Activated naive CD8-positive, alpha-beta T cell treated with anti-CD3 and anti-CD28 coated beads, Interleukin-2, amount 50 U/mL, for 24 hours (primary cell): ENCODE measurements at places on chromosomes 13 and 19.
A peak's percentile ranks its signal among the peaks of the same experiment; 100 is the strongest.

GRCh38 chr19:5156231-5156986 lies 184.2 kb downstream of the PTPRS start:
- H3K27ac ChIP-seq, result no peak overlapping the region
- H3K36me3 ChIP-seq, result no peaks in the 10 kb centered on the region
- H3K4me3 ChIP-seq, result no peak overlapping the region
- H3K4me1 ChIP-seq, result no peaks in the 10 kb centered on the region

DNA sequence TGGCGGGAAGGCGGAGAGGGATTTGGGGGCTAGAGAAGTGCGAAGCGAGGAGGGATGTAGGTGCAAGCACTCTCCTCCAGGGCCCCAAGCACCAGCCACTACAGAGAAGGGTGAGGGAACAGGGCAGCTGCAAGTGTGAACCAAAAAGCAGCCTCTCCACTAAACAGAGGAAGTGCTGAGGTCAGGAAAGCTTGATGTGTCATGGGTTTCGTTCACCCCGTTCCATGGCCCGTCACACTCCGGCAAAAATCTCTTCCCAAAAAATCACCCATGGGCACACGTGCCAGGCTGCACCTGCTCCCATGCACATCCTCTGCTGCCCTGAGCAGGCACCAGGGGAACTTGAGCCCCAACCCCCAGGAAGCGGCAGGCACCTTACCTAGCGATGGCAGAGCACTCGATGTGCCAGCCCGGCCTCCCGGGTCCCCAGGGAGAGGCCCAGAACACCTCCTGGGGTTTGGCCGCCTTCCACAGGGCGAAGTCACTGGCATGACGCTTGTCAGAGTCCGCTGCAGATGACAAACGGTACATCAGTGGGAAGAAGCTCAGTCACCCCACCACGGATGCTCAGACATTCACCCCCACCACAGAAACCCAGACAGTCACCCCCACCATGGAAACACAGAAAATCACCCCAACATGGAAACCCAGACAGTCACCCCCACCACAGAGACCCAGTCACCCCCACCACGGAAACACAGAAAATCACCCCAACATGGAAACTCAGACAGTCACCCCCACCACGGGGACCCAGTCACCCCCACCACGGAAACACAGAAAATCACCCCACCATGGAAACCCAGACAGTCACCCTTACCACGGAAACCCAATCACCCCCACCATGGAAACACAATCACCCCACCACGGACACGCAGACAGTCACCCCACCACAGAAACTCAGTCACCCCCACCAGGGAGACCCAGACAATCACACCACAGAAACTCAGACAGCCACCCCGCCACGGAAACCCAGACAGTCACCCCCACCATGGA lies 29.0 kb downstream of the CARS2 start:
- peak overlapping the region; percentile 79 for H3K27ac ChIP-seq
- H3K36me3 ChIP-seq, result peaks cover 76% of the 10 kb centered on the region
- DNase-seq, result peak; percentile 35

- H3K27ac ChIP-seq, result peak overlapping the region; percentile 49
- H3K27me3 ChIP-seq, result peaks cover 5% of the 10 kb centered on the region
- peaks cover 18% of the 10 kb centered on the region for H3K4me1 ChIP-seq
- peaks cover 1% of the 10 kb centered on the region for H3K36me3 ChIP-seq
Observed at GRCh38 chr13:112968380-112968909, 569 bp upstream of the MCF2L start.

GRCh38 chr19:53867225-53868090 lies at the start of gene MYADM:
Gene MYADM, plus strand, starts transcription at chr19:53867883. Its CDS starts 5,647 bp downstream, at chr19:53873530.
- no peaks in the 10 kb centered on the region for H3K27me3 ChIP-seq
- peak within 1 kb of the TSS; percentile 94 for H3K27ac ChIP-seq
- peaks cover 6% of the 10 kb centered on the region for H3K36me3 ChIP-seq
- peaks cover 38% of the 10 kb centered on the region for H3K4me1 ChIP-seq

GRCh38 chr19:33902802-33903488 lies 106.3 kb downstream of the KCTD15 start:
- H3K36me3 ChIP-seq, result no peaks in the 10 kb centered on the region
- H3K27ac ChIP-seq, result no peak overlapping the region
- H3K27me3 ChIP-seq, result peaks cover 53% of the 10 kb centered on the region
- DNase-seq, result no peak

- no peaks in the 10 kb centered on the region for H3K4me1 ChIP-seq
- no peaks in the 10 kb centered on the region for H3K36me3 ChIP-seq
- no peak overlapping the region for H3K27ac ChIP-seq
- H3K4me3 ChIP-seq, result no peak overlapping the region
Observed at GRCh38 chr13:31588893-31589292, 150.4 kb upstream of the RXFP2 start.

- H3K27ac ChIP-seq, result no peak overlapping the region
- H3K4me3 ChIP-seq, result no peak overlapping the region
- no peaks in the 10 kb centered on the region for H3K27me3 ChIP-seq
- peaks cover 53% of the 10 kb centered on the region for H3K4me1 ChIP-seq
- no peak for DNase-seq
Observed at GRCh38 chr13:22121146-22121739, 450.4 kb downstream of the FGF9 start.

GRCh38 chr13:48210178-48210577 lies 22.8 kb upstream of the ITM2B start:
- DNase-seq, result no peak
- no peaks in the 10 kb centered on the region for H3K36me3 ChIP-seq
- no peaks in the 10 kb centered on the region for H3K27me3 ChIP-seq

- DNase-seq, result no peak
- H3K27ac ChIP-seq, result no peak overlapping the region
- peaks cover 2% of the 10 kb centered on the region for H3K27me3 ChIP-seq
- H3K36me3 ChIP-seq, result peaks cover 6% of the 10 kb centered on the region
- H3K4me1 ChIP-seq, result peaks cover 32% of the 10 kb centered on the region
Observed at GRCh38 chr19:58521651-58522050, 2.0 kb upstream of the ZBTB45 start.

DNA sequence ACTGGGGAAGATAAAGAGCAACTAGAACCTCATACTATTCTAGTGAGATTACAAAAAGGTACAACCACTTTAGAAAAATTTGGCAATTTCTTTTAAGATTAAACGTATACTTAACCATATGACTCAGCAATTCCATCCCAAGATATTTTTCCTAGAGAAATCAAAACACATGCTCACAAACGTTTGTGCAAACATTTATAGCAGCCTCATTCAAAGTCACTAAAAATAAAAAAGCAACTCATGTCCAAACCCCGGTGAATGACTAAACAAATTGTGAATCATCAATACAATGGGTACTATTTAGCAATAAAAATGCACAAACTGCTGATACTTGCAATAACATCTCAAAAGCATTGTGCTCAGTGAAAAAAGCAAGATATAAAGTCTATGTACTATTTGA lies 121.5 kb downstream of the FRY start:
- H3K27me3 ChIP-seq, result peaks cover 2% of the 10 kb centered on the region
- H3K27ac ChIP-seq, result no peak overlapping the region
- no peak overlapping the region for H3K4me3 ChIP-seq
- no peaks in the 10 kb centered on the region for H3K36me3 ChIP-seq

DNA sequence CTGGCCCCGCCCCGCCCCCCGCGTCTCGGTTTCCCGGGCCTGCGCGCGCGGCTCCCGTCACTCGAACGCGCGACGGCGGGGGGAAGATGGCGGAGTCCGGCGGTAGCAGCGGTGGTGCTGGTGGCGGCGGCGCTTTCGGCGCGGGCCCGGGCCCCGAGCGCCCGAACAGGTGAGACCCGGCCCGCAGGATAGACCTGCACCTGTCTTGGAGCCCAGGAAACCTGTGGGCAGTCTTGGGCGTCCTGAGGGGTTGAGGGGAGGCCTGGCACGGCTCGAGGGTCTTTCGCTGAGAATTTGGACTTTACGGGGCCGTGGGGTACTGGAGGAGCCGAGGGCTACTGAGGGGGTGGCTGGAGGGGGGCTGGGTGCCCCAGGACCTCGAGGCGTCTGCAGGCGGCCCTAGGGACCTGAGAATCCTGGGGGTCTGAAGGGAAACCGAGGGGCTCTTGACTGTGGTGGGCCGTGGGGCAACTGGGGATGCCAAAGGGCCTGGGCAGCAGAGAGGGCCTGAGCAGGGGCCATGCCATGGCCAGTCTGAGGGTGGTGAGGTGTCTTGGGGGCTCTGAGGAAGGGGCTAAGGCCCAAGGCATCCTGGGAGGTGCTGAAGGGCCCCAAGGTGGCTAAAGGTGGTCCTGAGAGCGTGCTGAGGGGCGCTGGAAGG lies at the start of gene KLHL26:
TSS of gene KLHL26 (plus strand) at position 60 of the 661 bp plus-strand sequence. CDS start at position 87, 27 bp downstream.
- peaks cover 2% of the 10 kb centered on the region for H3K27me3 ChIP-seq
- DNase-seq, result no peak
- peak within 1 kb of the TSS; percentile 85 for H3K4me3 ChIP-seq
- H3K27ac ChIP-seq, result peak within 1 kb of the TSS; percentile 85
- peaks cover 19% of the 10 kb centered on the region for H3K4me1 ChIP-seq
- H3K36me3 ChIP-seq, result no peaks in the 10 kb centered on the region

GRCh38 chr19:45478454-45479238 lies 10.8 kb downstream of the FOSB start:
- H3K4me3 ChIP-seq, result peak overlapping the region; percentile 66
- peaks cover 8% of the 10 kb centered on the region for H3K36me3 ChIP-seq
- peaks cover 14% of the 10 kb centered on the region for H3K27me3 ChIP-seq
- H3K27ac ChIP-seq, result peak overlapping the region; percentile 99

DNA sequence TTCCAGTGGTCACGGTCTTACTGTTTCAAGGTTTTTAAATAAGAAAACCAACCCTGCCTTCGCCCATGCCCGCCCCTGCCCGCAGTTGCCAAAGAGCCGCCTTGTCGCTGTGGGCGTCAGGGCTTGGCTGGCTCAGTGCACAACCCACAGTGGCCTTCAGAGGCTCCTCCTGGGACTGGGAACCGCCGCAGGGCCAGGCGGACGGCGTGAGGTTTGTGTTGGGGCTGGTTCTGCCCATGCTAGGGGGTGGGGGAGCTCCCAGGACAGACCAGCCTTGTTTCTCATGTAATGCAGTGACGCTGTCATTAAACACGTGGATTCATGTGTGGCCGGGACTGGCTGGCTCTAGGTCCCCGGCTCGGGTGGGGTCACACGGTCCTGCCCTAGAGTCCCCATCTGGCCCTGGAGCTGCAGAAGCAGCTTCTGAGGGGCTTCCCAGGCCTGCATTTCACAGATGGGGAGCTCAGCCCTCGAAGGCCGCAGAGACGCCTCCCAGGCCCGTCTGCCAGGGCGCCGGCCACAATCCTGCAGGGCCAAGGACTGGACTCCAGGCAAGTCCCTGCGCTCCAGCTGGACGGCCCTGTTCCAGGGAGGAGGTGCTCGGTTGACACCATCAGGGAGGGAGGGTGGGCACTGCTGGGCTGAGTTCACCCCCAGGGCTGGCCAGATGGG lies 2.4 kb upstream of the TEKTIP1 start:
- no peak for DNase-seq
- peaks cover 7% of the 10 kb centered on the region for H3K36me3 ChIP-seq
- no peak overlapping the region for H3K4me3 ChIP-seq
- no peaks in the 10 kb centered on the region for H3K27me3 ChIP-seq
- H3K27ac ChIP-seq, result no peak overlapping the region

- no peaks in the 10 kb centered on the region for H3K27me3 ChIP-seq
- H3K4me3 ChIP-seq, result no peak overlapping the region
- peaks cover 39% of the 10 kb centered on the region for H3K36me3 ChIP-seq
- peak overlapping the region; percentile 61 for H3K27ac ChIP-seq
Observed at GRCh38 chr19:42203700-42204099, 13.8 kb downstream of the DEDD2 start.

- peak; percentile 58 for DNase-seq
- no peaks in the 10 kb centered on the region for H3K4me1 ChIP-seq
- H3K4me3 ChIP-seq, result no peak overlapping the region
Observed at GRCh38 chr19:34639491-34640085, 37.4 kb downstream of the SCGB2B2 start.

DNA sequence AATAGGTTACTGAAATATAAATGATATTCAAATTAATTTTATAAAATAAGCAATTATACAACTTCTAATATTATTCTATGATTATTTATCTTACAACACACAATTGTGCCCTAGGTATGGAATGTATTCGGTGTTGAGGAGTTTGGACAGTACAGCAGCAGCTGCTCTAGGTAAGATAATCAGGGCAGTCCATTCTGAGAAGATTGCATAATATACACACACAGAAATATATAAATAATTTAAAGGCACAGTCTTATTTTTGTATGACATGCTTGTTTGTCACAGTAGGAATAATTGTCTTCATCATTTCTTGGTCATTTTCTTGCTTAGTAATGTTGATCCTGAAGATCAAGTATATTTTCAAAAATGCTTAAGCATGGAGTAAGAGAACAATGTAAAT lies 849.4 kb upstream of the MIR17HG start:
- no peak overlapping the region for H3K4me3 ChIP-seq
- H3K36me3 ChIP-seq, result no peaks in the 10 kb centered on the region
- H3K27me3 ChIP-seq, result no peaks in the 10 kb centered on the region
- H3K4me1 ChIP-seq, result no peaks in the 10 kb centered on the region
- no peak overlapping the region for H3K27ac ChIP-seq

GRCh38 chr13:37534181-37534580 lies 64.4 kb downstream of the POSTN start:
- H3K36me3 ChIP-seq, result no peaks in the 10 kb centered on the region
- DNase-seq, result no peak
- H3K4me1 ChIP-seq, result no peaks in the 10 kb centered on the region
- no peak overlapping the region for H3K27ac ChIP-seq
- H3K27me3 ChIP-seq, result no peaks in the 10 kb centered on the region
- no peak overlapping the region for H3K4me3 ChIP-seq

DNA sequence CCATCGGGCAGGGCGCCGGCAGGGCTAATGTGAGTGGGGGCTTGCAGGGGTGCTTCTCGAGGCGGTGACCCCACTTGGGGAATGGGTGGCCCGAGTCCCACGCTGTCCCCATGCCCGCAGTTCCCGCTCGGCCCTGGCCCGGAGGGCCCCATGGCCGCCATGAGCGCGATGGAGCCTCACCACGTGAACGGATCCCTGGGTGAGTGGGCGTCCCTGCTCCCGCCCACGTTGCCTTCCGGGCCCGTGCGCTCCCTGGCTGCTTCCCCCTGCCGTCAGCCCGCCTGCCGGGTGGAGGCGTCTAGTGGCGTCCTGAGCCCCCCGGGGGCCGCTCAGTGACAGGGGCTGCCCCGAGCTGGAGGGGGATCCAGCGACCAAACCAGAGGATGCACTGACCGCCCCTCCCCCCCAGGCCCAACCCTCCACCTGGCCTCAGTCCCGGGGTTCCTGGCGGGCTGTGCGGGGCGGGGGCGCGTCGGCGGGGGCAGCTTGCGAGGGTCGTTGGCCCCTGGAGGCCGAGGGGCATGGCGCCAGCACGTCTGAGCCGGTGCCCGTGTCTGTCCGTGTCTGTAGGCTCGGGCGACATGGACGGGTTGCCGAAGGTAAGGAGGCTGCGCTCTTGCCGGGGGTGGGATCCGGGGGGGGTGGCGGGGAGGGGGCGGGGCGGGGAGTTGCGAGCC lies 4.8 kb downstream of the ISYNA1 start:
- no peak for DNase-seq
- no peaks in the 10 kb centered on the region for H3K27me3 ChIP-seq
- H3K36me3 ChIP-seq, result peaks cover 3% of the 10 kb centered on the region
- H3K4me1 ChIP-seq, result peaks cover 31% of the 10 kb centered on the region
- H3K4me3 ChIP-seq, result peak overlapping the region; percentile 49

DNA sequence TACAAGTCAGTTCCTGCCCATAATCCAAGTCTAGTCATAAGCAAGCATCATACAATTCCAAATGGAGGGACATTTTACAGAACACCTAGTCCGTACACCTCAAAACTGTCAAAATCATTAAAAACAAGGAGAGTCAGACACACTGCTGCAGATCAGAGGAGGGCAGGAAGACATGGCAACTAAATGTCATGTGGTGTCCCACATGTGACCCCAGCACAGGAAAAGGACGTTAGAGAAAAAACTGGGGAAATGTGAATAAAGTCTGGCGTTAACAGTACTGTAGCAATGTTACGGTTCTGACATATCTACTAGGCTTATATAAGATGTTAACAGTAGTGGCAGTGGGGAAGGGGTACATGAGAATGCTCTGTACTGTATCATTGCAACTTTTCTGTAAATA lies 2.3 kb downstream of the ZSCAN5A start:
- no peak overlapping the region for H3K27ac ChIP-seq
- H3K36me3 ChIP-seq, result peaks cover 29% of the 10 kb centered on the region
- H3K27me3 ChIP-seq, result no peaks in the 10 kb centered on the region
- peak overlapping the region; percentile 27 for H3K4me3 ChIP-seq
